Calu3 (cell line): ENCODE measurements at places on chromosomes 6 and 20.

DNA sequence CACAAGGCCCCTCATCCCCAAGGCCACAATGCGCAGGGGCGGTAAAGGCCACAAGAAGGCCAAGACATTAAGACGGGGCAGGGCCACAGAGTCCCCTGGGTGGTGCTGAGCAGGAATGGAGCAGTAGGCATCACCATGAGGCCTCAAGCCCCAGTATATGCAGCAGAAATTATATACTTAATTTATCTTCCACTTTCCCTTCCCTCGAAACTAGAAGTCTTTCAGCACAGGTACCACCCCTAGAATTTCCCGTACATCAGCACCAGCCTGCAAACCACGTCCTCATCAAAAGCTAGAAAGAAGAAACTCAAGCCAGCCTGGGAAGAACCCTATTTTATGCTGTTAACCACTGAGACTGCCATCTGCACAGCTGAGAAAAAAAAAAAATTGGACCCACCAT lies 89.4 kb downstream of the PLG start:
- DNase-seq, result peak; percentile 49

GRCh38 chr6:92701425-92702096 lies 717.8 kb downstream of the EPHA7 start:
- DNase-seq, result no peak

DNA sequence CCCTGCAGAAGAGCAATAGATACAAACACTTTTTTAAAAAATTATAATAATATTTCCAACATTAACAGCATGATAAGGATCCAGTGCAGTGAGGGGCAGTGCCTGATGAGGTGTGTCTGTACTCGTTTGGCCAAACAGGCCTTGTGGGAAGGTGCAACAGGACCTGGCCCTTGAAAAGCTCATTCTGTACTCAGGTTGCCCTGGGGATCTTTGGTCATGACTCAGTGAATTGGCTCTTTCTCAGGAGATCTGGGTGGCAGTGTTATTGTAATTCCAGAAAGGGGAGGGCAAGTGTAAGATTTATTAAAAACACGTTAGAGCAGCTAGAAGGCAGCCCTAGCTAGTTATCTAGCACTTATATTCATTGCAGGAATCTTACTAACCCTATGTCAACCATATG lies 2.9 kb upstream of the SPINT3 start:
- peak; percentile 83 for DNase-seq

DNA sequence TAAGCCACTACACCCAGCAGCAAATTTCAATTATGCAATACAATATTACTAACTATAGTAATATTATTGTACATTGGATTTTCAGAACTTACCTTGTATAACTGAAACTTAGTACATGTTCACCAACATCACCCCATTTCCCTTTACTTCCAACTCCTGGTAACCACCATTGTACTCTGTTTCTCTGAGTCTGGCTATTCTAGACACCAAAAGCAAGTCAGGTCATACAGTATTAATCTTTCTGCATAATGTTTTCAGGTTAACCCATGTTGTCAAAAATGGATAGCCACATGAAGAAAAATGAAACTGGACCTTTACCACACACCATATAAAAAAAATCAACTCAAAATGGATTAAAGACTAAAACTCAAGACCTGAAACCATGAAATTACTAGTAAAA lies 558.2 kb downstream of the MMUT start:
- no peak for DNase-seq

DNA sequence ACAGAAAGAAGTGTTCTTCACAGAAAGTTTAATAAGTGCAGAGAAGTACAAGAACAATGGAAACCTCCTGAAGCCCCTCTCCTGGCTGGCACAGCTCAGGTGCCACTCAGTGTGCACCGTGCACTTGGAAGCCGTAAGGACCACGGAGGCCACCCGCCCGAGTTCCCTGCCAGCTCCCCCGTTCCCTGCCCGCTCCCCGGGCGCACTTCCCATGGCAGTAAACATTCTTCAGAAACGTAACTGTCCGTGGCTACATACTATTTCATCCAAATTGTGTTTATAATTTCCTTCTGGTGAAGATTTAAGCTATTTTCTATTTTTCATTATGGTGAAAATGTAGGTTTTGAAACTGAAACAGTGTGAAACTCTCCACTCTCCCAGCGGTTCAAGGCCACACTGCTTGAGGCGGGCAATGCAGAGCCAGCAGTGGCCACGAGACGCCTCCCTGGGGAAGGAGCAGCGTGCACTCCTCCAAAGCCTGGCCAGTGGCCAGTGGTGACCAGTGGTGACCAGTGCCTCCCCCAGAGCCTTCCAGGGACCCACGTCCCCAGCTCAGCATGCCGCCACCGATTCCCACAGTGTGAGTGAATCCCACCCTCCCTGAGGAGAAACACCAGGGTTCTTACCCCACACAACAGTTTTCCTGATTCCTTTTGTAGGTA lies 46.4 kb downstream of the TAF4 start:
- no peak for DNase-seq

GRCh38 chr6:65170273-65170672 lies 536.8 kb downstream of the EYS start:
- no peak for DNase-seq

DNA sequence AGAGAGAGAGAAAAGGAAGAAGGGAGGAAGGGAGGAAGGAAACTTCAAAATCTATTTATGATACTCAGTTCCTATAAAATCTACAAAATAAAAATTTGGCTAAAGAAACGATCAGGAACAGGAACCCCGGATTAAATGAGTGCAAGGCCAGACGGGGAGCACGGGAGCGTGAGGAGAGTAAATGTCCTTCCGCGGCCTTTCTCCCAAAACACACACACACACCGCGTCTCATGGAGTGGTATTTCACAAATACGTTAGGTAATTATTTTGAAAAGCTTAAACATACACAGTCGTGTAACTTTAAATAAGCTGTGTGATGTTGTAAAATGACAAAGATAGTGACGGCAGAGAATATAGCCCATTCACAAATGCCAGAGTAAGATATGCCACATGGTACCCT lies 125.7 kb upstream of the AFDN start:
- DNase-seq, result no peak

DNA sequence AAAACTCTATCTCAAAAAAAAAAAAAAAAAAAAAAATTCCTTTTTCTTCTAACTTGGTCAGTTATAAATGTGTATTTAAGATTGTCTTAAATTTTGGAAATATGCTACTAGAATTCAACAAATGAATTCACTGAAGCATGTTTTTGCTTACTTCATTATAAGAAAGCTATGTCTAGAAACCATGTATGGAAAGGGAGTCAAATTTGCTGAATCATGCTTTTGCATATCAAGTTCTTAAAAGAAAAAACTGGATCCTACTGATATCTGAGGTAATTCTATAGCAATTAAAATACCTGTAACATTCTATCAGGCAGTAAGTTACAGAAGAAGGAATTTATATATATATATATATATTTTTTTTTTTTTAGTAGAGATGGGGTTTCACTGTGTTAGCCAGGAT lies 27.7 kb downstream of the AKIRIN2 start:
- DNase-seq, result no peak

DNA sequence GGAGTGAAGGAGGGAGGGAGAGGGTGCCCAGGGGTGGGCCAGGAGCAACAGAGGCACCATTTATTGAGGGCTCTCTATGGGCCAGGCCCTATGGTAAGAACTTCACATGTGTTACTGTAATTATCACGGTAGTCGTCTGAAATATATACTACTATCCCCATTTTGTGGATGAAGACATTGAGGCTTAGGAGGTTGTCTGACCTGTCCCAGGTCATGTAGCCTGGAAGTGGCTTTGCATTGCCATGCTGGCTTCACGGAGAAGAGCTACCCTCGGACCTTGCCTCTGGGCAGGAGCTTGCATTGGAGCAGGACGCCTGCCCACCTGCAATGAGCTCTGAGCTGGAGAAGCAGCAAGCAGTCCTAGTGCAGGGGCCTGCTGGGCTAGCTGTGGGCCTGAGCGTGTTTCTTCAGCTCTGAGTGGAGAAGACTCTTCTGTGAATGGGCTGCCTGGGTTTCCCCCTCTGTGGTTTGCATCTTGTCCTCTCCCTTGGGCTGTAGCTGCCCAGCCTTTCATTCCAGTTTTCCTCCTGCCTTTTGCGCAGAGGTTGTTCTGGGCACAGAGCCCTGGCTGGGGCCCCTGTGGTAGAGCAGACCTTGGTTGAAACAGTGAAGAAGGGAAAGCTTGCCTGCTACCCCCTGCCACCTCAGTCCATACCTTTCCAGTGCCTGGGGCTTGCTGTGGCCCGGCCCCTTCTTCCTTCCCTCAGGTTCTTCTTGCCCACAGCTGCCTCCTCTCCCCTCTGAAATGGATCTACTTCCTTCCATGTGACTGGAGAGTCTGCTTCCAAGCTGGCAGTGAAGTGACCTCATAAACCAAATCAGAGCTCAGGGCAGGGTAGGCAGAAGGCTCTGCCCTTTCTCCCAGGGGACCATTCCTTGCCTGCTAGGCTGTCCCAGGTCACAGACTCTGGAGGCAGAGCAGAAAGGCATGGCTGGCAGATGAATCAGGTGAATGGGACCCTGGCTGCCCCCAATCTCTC lies 24.1 kb upstream of the SRF start:
- no peak for DNase-seq

DNA sequence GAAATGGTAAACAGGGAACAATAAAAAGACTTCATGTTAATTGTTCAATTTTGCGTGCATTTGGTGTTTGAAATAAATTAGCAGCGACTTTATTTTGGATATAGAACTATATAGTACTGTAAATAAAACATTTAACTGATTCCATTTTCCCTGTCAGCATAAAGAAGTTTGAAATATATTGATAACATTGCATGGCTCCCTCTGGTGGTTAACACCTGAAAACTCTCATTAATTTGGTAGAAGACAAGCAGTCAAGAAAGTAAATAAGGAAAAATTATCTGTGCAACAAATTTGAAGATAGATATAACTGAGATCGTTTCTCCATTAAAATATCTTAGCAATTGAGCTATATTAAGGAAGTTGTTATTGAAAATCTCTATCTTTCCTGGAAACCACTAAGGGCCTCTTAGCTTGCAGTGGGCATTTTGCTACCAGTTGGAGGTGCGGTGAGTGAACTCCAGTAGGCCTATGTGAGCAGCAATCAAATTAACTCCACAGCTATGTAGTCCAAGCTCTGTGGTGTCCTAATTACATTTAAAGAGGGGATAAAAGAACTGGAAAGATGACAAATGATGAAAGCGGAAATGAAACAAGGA lies 435.7 kb upstream of the FKBP1C start:
- no peak for DNase-seq

DNA sequence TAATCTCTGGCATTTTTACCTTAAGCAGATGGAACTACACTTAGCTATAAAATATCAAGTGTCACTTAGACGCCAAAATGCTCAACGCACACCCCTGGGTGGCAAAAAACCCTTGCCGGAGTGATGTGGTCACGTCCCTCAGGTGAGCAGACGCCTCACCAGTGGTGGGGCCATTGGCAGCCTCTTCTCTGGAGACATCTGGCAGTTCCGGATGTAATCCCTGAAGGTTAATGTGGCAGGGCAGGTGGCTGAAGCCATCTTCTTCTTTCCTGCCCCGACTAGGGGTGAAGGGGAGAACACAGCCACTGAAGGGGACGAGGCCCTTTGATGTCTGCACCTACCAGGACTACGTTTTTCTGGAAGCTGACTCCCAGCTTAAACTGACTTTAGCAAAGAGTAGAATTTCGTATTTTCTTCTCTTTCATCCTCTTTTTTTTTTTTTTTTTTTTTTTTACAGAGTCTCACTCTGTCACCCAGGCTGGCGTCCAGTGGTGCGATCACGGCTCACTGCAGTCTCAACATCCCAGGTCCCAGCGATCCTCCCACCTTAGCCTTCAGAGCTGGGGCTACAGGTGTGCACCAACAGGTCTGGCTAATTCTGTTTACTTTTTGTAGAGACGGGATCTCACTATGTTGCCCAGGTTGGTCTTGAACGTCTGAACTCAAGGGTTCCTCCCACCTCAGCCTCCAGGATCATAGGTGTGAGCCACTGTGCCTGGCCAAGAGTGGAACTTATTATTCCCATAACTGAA lies 152.1 kb downstream of the TTLL2 start:
- no peak for DNase-seq
